Sigmoid colon (tissue), 7 donors: ENCODE measurements at places on chromosomes 11 and 22. TPM values are rescaled to one million over a fixed set of nuclear protein-coding genes. Genes with fewer than 3 reads are reported as not detected.

The PATL1 gene
- 16.9 TPM for total RNA-seq

DNA sequence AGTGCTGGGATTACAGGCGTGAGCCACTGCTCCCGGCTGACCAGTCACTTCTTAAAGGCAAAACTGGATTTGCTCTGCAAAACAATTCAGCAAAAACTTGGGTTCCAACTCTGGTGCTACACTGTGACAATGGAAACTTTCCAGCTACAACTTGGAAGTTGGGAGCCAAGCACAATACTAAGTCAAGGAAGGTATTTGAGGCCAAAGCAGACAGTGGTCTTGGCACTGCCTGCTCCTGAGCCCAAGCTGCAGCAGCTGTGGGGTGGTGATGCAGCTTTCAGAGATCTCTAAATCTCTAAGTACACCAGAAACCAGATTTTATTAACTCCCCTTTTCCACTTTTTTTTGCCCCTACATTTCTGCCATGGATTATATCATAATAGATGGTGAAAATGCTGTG lies 17.5 kb downstream of the ADM start:
- peak overlapping the region; percentile 75 for H3K27ac ChIP-seq
- H3K36me3 ChIP-seq, result no peaks in the 10 kb centered on the region
- peaks cover 69% of the 10 kb centered on the region for H3K4me1 ChIP-seq
- DNase-seq, result no peak
- H3K4me3 ChIP-seq, result no peak overlapping the region

DNA sequence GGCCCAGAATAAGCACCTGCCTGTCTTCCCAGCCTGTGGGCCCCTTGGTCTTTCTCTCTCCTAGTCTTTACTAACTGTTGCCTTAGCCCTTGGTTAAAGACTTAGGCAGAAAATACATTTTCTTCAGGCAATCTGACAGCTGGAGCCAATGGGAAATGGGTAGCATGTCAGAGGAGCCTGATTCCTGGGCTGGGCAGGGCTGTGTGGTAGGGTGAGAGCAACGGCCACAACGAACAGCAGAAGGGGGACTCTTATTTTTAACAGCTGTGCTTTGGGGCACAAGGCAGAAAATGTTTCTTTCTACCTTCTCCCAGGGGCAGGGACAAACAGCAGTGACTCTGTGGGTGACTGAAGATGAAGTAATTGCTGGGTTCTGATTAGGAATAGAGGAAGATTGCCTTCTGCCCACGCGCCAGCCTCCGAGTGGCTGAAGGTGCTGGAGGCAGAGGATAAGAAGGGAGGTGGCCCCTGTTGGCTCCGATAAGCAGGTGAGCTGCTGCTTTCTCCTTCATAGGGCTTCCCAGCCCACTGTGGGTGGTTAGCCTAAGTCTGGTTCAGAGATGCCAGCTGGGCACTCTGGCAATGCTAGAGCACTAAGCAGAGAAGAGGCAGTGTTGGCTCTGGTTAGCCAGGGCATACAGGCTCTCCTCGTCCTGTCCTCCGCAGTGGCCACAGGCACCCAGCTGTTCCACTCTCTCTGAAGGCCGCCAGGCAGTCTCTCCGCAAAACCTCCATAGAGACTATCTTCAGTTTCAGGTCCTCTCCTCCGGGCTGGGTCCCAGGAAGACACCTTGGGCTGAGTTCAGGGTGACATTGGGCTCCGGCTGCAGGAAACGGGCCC lies 1.5 kb downstream of the YPEL4 start:
- H3K4me1 ChIP-seq, result peaks cover 56% of the 10 kb centered on the region
- no peak for DNase-seq
- peaks cover 79% of the 10 kb centered on the region for H3K27me3 ChIP-seq
- H3K36me3 ChIP-seq, result no peaks in the 10 kb centered on the region
- no peak overlapping the region for H3K27ac ChIP-seq

GRCh38 chr11:128830290-128831173 lies 36.6 kb downstream of the KCNJ1 start:
- no peak overlapping the region for H3K4me3 ChIP-seq
- no peaks in the 10 kb centered on the region for H3K27me3 ChIP-seq
- no peaks in the 10 kb centered on the region for H3K36me3 ChIP-seq
- H3K27ac ChIP-seq, result no peak overlapping the region
- no peaks in the 10 kb centered on the region for H3K4me1 ChIP-seq

DNA sequence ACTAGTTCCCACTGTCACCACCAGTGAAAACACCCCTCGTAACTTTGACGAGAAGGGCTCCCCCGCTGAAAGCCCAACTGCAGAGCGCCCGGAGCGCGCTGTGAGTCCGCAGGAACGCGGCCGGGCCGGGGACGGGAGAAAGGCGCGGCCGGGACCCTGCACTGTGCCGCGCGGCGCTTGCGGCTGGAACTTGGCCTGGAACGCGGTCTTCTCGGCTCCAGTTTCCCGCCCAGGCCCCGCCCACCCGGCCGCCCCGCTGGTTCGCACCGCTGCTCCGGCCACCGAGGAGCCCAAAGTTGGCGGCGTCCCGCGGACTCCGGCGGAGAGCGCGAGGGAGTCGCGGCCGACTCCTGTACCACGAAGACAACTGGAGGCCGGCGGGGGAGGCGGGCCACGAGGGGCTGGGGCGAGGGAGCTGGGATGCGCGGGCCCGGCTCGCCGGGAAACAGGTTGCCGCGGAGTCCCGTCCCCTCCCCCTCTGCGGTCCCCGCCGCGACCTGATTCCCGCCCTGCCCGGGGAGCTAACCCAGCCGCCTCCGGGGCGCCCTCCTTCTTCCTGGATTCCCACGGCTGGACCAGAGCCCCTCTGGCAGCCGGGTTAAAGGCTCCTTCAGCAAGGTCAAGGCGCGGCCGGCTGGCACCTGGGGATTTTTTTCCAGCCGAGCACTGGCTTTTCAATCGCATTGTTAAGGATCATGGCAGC lies 3.4 kb downstream of the TENM4 start:
- peak overlapping the region; percentile 47 for H3K4me3 ChIP-seq
- H3K27ac ChIP-seq, result peak overlapping the region; percentile 87
- peaks cover 36% of the 10 kb centered on the region for H3K27me3 ChIP-seq
- DNase-seq, result peak; percentile 86

The CLMP gene
- total RNA-seq, result 173 TPM
